Muscle of back (tissue), 13 donors: ENCODE measurements at places on chromosomes 1 and 21.

DNA sequence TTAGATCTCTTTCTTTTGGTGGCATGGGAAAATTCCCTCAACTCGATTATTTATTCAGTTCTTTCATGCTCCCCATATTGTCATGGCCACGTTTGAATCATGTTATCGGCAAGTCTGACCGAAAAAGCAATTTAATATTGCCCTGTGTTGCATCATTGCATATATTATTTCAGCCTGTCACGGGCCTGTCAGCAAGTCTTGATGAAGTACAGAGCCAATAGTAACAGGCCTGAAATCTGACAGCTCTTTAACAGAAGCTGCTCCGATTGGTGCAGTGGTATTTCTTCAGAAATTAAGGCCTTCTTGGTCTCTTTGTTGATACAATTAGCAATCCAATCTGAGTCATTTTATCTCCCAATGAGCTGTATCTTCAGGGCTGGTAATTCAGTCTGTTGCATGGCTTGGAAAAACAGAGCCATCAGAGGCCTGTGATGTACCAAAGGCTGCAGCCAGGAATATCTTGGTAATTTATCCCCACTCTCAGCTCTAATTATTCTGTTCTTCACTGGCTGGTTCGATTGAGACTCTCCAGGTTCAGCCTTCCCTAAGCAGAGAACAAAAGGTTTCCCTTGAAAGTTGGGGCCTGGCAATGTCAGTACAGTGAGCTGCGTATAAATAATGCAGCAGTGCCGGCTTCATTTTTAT is 149.5 kb downstream of the FGGY start:
- no peak for DNase-seq

GRCh38 chr1:87572891-87573290 is 244.2 kb downstream of the LMO4 start:
- no peak for DNase-seq

- peak; percentile 97 for DNase-seq
Measured at GRCh38 chr1:205298191-205298994, 23.2 kb downstream of the NUAK2 start.

- no peak for DNase-seq
Measured at GRCh38 chr1:178412400-178412770, 84.4 kb downstream of the CLEC20A start.

DNA sequence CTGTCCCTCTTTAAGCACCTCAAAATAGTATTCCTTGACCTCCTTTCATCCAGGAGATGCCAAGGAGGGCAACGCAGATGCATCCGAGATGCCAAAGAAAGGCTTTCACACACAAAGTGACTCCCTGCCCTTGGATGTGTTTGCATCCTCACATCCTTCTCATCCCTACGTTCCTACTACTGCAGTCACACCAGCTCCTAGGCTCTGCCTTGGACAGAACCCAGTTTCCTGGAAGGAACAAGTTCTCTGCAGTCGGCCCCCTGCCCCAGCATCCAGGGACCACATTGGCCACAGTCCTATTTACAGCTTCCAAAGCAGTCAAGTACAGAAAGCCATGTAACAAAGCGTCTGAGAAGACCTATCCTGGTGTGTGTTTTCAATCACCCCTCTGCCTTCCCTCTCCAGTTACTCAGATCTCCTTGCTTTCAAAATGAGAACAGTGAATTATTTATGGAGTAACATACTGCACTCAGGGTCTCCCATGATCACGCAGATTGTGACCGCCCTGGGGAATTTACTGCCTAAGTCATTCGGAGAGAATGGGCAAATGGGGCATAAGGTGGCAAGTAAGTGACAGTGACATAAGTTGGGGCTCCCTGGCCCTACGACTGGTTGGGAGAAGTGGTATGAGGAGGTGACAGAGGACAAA is 21.8 kb upstream of the SRP9 start:
- DNase-seq = peak; percentile 82

DNA sequence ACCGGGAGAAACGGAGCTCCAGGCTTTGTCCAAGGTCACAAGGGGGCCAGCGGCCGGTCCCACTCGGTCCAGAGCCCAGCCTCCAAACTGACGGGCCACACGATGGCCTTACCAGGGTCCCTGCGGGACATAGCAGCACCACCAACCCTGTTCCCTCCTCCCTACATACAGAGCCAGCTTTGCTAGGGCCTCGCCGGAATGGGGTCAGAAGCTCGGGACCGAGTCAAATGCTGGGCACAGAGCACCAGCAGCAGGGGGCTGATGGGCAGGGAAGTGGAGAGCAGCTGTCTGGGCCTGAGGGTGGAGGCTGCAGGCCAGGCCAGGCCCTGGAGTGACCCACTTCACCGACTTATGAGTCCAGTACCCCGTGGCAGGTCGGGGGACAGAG is 14.9 kb upstream of the TTC39A start:
- no peak for DNase-seq

DNA sequence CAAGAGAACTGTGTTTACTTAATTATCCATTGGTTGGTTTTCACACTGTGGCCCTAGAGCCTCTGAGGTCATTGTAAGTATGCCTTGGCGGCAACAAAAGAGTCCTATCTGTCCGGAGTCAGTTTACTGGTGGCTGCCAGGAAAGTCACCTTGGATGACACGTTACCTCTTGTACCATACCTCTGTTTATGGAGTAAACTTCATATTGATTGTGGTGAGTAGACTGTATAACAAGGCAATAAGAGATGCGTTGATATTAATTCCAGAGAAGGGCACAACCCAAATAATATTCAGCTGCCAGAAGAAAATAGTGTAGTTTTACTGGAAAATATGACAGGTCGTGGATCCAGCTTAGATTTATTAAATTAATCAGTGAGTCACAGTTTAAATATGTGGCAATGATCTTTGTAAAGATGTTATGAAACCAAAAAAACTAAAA is 20.4 kb upstream of the KIF14 start:
- no peak for DNase-seq

GRCh38 chr1:113168946-113169345 is 95.9 kb downstream of the LRIG2 start:
- DNase-seq = no peak

DNA sequence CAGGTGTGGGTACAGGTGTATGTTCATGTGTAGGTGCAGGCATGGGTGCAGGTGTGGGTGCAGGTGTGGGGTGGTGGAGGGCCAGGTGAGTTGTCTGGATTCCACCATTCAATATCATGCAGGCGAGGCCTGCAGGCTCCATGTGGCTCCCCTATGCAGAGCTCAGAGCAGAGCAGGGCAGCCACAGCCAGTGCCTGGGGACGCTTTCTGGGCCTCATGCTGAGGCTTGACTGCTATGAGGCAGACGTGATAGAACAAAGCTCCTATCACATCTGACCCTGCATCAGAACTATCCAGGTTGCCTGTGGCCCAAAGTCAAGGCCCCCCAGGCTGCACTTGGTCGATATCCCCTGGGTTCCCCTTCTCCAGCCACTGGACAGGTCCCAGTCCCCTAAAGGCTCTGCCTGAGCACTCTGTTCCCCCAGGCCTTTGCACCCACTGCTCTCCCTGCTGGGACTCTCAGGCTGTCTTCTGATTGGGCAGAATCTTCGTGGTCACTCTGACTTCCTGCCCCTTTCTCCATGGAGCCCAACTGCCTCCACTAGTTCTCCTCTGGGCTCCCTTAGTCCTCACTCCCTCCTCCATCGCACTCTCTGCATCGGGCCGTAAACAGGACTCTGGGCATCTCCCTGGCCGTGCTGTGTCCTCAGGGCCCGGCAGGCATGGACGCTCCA is 78.6 kb upstream of the ACTL8 start:
- DNase-seq = no peak

- no peak for DNase-seq
Measured at GRCh38 chr1:23526329-23527041, 4.5 kb downstream of the E2F2 start.

DNA sequence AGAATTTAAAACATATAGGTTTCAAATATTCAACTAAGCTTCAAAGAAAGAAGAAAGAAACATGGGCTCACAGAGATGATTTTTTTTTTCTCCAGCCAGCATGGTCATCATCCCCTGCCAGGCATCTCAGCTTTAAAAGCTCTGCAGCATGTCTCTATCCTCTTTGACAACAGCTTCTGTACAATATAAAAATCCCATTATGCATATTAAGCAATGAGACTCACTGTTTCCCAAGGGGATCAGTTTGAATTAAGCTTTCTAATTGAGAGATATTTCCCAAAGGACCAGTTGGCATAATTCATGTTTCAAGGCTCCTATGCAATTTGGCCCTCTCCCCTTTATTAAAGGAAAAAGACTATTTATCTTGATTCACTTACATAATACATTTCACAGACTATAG is 220.3 kb downstream of the GRIK1 start:
- DNase-seq = no peak

DNA sequence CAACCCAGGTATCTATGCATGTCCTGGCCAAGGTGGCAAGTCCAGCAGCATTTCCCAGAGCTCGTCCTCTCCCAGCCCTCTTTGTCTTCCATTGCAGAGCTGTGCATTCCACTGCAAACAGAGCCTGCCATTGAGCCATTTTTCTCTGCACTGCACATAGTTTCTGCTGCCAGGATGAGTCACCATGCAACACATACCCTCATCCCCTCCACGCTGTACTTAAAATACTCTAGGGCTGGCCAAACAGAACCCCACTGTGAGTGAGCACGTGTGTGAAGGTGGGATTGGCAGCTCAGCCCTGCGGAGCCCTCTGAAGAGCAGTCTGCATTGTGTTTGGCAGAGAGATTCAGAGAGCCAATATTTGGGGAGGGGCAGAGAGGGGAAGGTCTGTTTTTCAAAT is 3.9 kb upstream of the ATP1B1 start:
- peak; percentile 59 for DNase-seq

GRCh38 chr1:204524986-204525385 is 8.8 kb downstream of the MDM4 start:
- no peak for DNase-seq

DNA sequence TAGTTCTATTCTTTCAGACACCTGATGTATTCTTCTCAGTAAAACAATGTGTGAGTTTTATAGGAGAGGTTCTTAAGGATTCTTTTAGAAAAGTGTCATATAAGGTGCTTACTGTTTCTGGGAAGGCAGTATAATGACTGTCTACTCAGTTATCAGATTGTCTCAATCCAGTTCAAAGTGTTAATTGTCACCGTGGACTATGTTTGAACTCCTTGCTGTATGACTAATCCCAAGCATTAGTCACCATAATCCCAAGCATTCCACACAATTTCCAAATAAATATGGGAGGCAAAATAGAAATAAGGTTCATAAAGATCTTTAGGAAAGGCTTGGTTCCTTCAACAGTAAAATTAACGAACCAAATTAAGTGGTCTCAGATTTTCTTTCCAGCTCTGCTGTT is 342.1 kb upstream of the NR5A2 start:
- DNase-seq = no peak

DNA sequence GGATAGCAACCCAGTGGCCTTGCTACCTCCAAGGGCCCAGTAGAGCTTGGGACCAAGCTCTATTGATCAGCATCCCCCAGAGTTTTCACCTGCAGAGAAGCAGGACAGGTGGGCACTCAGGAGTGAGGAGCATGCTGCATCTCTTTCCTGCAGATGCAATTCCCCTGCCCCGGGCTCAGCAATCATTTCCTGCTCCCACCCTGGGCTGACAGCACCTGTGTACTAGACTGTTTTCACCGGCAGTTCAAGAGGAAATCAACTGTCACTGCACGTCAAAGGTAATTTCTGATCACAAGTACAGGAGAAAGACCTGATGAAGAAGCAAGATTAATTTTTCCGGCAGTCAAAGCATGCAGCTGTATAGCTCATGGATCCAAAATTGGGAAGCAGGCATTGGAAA is 8.8 kb upstream of the NT5C1A start:
- DNase-seq = no peak

DNA sequence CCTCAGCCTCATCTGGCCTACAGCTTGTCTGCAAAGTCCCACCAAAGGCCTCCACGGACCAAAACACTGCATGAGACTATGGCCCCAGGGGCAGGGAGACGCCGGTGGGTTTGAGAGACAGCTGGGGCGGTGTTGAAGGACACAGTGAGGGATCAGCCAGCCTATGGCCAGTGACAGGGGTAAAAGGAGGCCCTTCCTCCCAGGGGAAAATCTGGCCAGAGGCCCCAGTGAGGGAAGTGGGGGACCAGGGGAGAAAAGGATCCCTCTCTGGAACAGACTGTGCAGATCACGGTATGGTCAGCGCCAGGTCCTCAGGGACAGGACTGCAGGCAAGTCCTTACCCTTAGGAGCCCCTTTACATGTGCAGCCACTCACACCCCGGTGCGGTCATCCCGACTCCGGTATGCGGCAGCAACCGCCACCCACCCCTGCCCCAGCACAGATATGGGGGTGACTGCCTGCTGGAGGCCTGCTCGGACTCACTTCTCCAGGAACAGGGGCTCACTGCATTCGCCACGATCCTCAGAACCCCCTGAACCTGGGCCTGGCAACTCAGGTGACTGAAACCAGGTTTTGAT is 1.3 kb downstream of the CERS2 start:
- peak; percentile 25 for DNase-seq

- no peak for DNase-seq
Measured at GRCh38 chr1:7136166-7136953, 351.1 kb downstream of the CAMTA1 start.

- DNase-seq = no peak
Measured at GRCh38 chr1:45246760-45247159, 40.4 kb upstream of the ZSWIM5 start.

- DNase-seq = no peak
Measured at GRCh38 chr1:42335809-42336518, 929 bp upstream of the FOXJ3 start.

DNA sequence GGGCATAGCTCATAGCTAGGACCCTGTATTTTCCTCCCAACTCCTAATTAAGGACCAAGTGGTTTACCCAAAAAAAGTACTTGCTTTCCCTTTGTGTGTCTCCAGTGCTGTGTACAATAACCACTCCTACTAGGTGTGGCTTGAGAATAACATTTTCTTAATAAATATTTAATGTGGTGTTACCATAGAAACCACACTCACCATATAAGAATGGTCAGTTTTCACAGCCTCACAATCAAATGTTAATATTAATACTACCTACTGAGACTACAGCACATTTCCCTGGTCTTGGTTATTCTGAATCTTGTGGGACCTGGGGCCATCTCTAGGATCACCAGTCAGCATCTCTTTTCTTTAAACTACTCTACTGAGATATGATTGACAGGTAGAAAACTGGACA is 83.5 kb upstream of the BCAR3 start:
- no peak for DNase-seq

DNA sequence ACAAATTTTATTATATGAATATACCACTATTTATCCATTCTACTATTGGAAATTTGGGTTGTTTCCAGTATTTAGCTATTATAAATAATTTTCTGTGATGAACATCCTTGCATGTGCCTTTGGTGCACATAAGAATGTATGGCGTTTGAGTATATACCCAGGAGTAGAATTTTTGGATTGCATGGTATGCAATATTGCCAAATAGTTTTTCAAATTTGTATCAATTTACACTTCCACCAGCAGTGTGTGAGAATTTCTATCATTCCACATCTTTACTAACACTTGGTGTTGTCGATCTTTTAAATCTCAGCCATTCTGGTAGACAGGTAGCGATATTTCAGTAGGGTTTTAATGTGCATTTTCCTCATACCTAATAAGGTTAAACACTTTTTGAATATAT is 9.2 kb upstream of the FNBP1L start:
- DNase-seq = no peak
